Left lung (tissue), 14 donors: ENCODE measurements at places on chromosomes 4 and X. TPM values are rescaled to one million over a fixed set of nuclear protein-coding genes. Genes with fewer than 3 reads are reported as not detected.

The NOP14 gene
- 20.4 TPM for total RNA-seq

The CLGN gene
- 0.55 TPM for total RNA-seq

The EFNB1 gene
- 34.8 TPM for total RNA-seq

The CT45A5 gene
- total RNA-seq, result not detected

- H3K27me3 ChIP-seq, result no peaks in the 10 kb centered on the region
- peaks cover 6% of the 10 kb centered on the region for H3K4me1 ChIP-seq
- peak; percentile 4 for DNase-seq
- no peaks in the 10 kb centered on the region for H3K36me3 ChIP-seq
- peak overlapping the region; percentile 77 for H3K4me3 ChIP-seq
Observed at GRCh38 chr4:7044137-7044930, 1.2 kb downstream of the TADA2B start.

DNA sequence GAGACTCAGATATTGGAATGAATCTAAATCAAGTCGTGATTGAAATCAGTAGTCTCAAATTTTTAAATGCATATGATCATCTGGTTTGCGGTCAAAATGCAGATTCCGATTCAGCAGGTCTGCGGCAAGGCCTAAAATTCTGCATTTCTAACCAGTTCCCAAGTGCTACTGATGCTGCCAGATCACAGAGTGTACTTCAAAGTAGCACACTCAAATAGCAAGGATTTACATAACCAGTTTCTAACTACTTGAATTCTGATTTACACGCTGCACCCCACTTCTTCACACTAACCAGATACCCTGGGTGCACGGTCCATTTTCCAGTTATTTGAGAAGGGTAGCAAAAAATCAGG lies 752 bp downstream of the MBTPS2 start:
- H3K27me3 ChIP-seq, result no peaks in the 10 kb centered on the region
- H3K4me1 ChIP-seq, result no peaks in the 10 kb centered on the region
- no peak for DNase-seq
- H3K4me3 ChIP-seq, result peak overlapping the region; percentile 40
- peak overlapping the region; percentile 77 for H3K27ac ChIP-seq

GRCh38 chr4:99811850-99812249 lies 4.8 kb upstream of the DAPP1 start:
- H3K36me3 ChIP-seq, result no peaks in the 10 kb centered on the region
- H3K27me3 ChIP-seq, result no peaks in the 10 kb centered on the region
- H3K4me1 ChIP-seq, result peaks cover 17% of the 10 kb centered on the region

GRCh38 chr4:52057196-52057595 lies 6.1 kb downstream of the SPATA18 start:
- H3K27ac ChIP-seq, result no peak overlapping the region
- H3K36me3 ChIP-seq, result no peaks in the 10 kb centered on the region
- no peak overlapping the region for H3K4me3 ChIP-seq
- peaks cover 7% of the 10 kb centered on the region for H3K4me1 ChIP-seq
- no peak for DNase-seq

DNA sequence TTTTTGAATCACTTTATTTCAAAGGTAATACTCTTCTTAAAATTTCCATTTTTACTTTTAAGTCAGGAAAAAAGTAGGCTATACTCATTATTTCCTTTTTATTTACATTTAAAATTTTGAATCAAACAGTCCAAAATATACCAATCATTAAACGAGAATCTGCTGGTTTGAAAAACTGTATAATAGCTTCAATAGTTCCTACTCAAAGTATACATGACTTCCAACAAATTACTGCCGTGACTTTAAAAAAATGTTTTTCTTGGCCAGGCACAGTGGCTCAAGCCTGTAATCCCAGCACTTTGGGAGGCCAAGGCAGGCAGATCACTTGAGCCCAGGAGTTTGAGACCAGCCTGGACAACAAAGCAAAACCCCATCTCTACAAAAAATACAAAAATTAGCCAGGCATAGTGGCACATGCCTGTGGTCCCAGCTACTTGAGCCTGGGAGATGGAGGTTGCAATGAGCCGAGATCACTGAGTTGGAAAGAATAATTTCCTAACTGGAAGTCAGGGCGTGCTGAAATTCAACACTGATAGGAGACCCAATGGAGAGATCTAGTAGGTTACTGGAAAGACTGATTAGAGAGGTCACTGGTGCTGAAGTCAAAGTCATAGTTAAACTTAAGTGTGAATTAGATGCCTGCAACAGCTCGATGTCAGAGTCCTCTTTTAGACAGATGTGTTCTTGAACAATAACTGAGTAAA lies 9.0 kb downstream of the KLHL8 start:
- H3K36me3 ChIP-seq, result no peaks in the 10 kb centered on the region
- DNase-seq, result no peak

GRCh38 chr4:187309456-187309855 lies 585.8 kb upstream of the FAT1 start:
- H3K27me3 ChIP-seq, result no peaks in the 10 kb centered on the region
- H3K4me1 ChIP-seq, result no peaks in the 10 kb centered on the region
- no peaks in the 10 kb centered on the region for H3K36me3 ChIP-seq
- no peak overlapping the region for H3K4me3 ChIP-seq

GRCh38 chrX:63657821-63658220 lies 127.2 kb downstream of the ARHGEF9 start:
- no peaks in the 10 kb centered on the region for H3K27me3 ChIP-seq
- DNase-seq, result no peak
- no peak overlapping the region for H3K27ac ChIP-seq
- H3K4me3 ChIP-seq, result no peak overlapping the region
- H3K36me3 ChIP-seq, result no peaks in the 10 kb centered on the region
- H3K4me1 ChIP-seq, result no peaks in the 10 kb centered on the region
